ENCODE measurements at places on chromosomes 11 and 22.

DNA sequence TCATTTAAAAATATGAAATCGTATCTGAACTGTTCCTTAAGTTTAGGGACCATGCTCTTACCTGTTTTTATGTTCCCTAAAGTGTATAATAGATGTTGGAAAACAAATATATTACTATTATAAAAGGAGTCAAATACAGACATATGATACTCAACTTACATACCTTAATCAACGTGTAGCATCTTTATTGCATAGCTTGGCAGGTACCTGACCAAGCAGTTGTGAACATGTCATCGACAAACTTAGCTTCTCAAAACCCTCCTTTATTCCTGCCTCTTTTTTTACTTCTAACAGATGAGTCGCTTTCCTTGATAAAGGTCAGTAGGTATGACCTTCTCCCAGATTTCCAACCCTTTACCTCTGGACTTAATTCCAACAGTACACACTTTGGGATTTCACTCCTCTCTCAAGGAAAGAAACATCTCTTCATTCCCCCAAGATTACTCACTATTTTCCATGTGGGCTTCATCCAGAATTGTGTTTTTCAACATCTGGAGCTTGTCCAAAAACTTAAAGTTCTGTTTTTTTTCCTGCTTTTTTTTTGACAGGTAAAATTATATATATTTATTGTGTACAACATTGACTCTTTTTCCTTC, 11.9 kb downstream of the HIPK3 start:
- DNase-seq = no peak

GRCh38 chr22:39078329-39078728, 1.3 kb downstream of the APOBEC3G start:
- DNase-seq = no peak

- DNase-seq = no peak
These were observed 124.4 kb downstream of the ETS1 start for GRCh38 chr11:128462922-128463321.

- no peak for DNase-seq
These were observed 5.8 kb upstream of the MS4A14 start for GRCh38 chr11:60390419-60390818.

- no peak for DNase-seq
These were observed 261.0 kb downstream of the BRD1 start for GRCh38 chr22:49566693-49567092.

- DNase-seq = peak; percentile 54
These were observed at the start of gene TCIRG1 for GRCh38 chr11:68038718-68039525. TSS of gene TCIRG1 (plus strand) at chr11:68039025. CDS start at chr11:68041272, 2,247 bp downstream.

DNA sequence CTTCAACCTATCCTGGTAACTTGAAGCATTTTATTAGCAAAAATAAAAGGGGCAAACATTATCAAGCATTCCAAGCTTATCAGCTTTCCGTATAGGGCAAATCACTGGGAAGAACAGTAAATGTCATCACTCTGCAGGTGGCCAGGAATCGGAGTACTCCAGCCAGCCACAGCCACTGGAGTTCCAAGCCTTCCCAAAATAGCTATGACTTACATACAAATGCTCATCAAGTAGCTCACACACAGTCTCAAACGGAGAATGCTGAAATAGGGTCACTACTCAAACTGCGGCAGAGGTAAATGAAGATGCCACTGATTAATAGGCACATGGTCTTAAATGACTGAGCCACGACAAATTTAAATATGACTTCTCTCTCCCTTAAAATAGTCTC, 2.1 kb downstream of the USP28 start:
- DNase-seq = no peak

DNA sequence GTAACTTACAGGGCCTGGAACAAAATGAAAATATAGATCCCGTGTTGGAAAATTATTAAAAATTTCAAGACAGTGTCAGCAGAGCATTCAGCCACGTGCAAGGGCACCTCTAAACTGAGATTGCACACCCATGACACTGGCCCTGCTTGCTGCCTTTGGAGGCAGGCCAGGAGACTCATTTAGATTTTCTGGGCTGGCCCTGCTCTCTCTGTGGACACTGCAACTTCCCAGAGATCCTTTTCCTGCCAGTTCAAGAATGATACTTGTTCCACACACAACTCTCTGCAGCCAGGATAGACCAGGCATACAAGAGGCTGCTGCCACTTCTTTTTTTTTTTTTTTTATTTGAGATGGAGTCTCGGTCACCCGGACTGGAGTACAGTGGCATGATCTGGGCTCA, 56.7 kb upstream of the PTPRJ start:
- DNase-seq = no peak

GRCh38 chr22:26174280-26174679, 5.0 kb downstream of the SEZ6L start:
- DNase-seq = no peak

GRCh38 chr11:122749005-122749687, 89.2 kb upstream of the CRTAM start:
- DNase-seq = peak; percentile 42

- DNase-seq = no peak
These were observed 63.0 kb downstream of the GAB2 start for GRCh38 chr11:78354408-78355308.

- DNase-seq = no peak
These were observed 560 bp downstream of the PHOX2A start for GRCh38 chr11:72243173-72244059.

DNA sequence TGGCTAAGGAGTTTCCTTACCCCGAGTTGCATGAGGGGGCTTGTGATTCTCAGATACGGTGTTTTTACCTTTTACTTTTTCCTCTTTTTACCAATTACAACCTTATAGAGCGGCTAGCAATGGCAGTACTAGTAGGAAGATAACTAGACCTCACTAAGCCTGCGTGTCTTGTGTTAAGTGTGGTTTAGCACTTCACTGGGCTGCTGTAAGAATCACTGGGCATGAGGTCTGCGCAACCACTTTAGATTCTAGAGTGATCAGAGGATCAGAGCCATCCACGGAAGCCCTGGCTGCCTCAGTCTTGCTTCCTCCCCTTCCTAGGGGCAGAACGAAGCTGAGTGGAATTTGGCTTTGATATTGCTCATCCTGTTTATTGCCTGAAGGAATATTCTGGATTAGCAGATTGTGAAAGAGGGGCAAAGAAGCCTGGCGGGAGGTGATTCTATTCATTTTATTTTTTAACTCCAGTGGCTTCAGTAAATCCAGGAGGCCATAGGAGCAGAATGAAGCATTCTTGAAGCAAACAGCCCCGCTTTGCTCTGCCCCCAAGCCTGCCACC, 88.5 kb downstream of the GRAMD1B start:
- no peak for DNase-seq

DNA sequence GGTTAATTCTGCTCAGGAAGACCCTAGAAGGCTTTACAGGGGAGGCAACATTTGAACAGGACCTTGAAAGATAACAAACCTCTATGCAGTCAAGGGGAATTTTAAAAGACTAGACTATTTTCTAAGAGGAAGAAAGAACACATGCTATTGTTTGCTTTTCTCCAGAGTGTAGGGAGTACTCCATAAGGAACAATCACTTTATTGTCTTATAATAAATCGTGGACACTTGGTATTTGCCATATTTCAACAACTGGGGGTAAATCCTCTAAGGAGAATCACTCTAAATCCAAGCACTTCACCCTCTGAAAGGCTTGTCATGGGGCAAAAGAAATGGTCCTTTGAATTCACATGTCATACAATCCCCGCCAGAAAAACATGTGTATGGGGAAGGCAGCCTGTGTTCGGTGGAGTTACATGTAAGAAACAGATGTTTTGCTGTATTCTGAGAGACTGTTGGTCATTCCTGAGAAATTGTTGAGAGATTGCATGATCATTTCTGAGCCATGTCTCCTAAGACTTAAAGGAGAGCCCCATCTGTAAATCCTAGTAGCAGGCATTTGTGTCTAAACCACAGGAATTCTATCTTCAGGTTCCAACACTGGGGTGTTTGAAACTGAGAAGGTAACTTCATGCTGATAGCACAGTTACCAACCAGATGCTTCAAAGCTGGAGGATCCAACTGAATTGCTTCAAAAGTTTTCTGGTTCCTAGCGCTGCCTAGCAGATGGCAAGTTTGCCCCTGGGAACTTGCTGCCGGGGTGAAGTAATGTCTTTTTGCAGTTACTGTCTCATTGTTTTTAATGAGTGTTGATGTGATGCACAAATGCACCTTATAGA, 66.8 kb downstream of the FZD4 start:
- peak; percentile 31 for DNase-seq

DNA sequence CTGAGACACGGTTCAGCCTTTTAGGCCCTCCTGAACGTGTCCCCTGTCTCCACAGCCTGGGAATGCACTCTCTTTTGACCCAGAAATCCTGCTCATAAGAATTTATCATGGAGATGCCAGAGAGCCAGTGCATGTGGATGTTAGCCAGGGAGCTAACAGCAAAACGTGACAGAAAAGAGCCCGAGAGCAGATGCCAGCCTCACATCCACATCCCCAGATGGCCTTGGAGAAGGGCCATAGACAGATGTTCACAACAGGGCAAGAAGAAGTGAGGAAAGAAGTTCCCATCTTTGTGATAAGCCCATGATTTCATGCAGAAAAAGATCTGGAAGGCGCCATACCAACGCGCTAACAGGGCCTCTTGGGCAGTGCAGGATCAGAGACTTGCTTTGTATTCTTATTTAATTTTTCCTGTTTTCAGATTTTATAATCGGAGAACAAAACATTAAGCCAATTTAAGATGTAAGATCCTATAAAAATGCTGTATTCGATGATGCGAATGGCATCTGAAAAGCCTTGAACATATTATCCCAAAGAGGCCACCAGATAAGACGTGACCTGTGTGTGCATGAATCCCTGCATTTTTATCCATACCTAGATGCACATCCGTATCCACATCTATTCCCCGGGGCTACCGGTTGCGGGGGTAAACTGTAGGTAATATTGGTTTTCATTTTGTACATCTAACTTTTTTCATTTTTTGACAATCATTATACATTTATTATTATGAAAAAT, 48.7 kb downstream of the IGLL5 start:
- no peak for DNase-seq

DNA sequence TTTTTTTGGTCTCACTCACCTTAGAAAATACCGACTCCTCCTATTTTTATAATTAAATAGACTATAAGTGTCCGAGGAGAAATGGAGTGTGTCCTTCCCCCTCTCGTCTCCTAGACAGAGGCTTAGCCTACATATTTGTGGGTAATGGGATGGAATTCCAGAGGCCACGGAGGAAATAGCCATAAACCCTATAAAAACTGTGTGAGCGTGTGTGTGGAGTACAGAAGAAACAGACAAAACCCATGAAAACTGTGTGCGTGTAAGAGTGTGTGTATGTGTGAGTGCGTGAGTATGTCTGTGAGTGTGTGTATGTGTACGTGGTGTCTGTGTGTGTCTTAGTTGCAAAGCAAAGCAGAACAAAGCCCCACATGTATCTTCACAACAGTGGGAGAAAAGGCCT, 883.5 kb downstream of the OPCML start:
- no peak for DNase-seq

GRCh38 chr11:66332371-66333219, 3.6 kb downstream of the RIN1 start:
- no peak for DNase-seq

DNA sequence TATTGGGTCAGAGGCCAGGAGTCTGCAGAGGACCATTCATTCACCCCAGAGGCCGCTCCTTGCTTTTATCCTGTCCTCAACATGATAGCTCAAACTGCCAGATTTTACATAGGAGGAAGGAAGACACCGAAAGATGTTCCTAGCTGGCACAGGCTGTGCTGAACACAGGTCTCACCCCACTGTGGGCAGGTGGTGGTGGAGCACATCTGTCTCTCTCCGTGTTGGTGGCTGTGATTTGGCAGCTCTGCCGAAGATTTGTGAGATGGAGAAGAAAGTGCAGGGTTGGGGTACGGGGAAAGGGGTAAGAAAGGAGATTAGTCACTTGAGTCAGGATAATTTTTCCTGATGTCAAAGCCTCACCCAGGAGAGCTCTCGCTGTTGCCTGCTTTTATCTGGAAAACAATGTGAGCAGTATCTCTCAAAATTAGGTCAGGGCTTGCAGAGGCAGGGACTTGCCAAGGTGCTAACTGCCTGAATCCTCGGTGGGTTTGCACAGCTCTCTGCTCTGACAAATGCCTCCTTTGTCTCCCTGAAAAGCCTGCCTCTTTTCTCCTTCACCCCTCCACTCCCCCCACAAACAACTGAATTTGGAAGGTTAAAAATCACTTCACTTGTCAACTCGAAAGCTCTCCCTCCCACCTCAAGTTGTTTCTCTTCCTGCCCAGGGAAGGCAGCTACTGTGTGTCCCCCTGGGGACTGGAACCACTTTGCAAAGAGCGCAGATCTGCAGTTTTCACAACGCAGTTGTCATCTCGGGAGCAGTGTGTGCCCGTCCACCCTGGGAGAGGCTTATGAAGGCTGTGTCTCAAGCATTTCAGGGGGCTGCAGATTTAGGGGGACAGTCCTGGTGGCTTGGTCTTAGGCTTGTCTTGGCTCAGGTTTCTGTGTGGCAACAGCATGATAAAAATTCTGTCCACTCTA, 299.7 kb downstream of the ST3GAL4 start:
- DNase-seq = no peak

GRCh38 chr11:65504674-65505465, 6.0 kb downstream of the MALAT1 start:
- no peak for DNase-seq

DNA sequence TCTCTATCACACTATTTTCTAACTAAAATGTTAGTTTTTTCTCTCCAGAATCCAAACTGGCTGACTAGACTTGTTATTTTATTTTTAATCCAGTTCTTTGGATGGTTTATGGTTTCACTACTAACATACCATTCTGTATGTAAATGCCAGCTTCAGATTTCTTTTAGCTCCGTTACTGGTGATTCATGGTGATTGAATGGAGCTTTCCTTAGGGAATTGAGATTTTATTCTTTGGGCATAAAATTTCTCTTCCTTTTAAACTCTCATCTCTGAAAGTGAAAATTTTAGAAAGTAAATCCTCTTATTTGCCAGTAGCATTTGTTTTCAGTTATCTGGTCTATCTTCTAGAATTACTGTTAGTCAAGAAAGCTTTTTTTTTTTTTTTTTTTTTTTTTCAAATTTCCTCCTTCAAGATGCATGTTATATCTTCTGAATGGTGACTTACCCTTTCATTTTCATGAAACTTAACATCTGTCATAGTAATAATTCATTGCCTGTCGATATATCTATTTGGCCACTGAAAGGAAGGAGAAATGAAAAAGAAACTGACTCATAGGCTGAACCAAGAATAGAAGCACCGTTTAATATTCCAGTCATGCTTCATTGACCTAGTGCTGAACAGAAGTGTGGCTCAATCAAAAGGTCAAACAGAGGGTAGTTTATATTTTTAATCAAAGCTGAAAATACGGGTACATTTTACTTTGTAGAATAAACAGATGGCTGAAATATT, 6.4 kb downstream of the ENDOD1 start:
- peak; percentile 62 for DNase-seq

DNA sequence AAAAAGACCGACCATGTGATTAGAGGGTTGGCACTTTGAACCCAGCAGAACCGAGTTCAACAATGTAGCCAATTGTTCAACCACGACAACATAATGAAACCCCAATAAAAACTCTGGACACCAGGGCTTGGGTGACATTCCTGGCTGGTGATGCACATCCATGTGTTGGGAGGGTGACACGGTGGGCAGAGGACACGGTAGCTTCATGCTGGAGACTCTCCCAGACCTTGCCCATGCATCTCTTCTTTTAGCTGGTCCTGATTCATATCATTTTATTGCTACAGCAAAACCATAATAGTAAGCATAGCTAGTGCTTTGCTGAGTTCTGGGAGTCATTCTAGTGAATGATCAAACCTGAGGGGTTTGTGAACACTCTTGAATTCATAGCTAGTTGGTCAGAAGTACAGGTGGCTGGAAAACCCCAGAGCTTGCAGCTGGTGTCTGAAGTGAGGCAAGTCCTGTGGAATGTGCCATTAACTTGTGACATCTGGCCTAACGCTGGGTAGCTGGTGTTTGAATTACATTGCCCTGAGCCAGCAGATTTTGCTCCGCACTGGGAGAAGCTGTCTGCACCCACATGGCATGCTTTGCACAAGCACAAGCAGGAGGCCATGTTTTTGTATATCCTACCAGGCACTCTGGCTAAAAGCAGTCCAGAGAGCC, 14.0 kb downstream of the RPUSD4 start:
- peak; percentile 28 for DNase-seq

Measured in kidney glomerular epithelial cell (primary cell).